ENCODE measurements at places on chromosomes 2 and 18.

- no peak for DNase-seq
These were observed 249.9 kb downstream of the PARD3B start for GRCh38 chr2:204795156-204795555.

DNA sequence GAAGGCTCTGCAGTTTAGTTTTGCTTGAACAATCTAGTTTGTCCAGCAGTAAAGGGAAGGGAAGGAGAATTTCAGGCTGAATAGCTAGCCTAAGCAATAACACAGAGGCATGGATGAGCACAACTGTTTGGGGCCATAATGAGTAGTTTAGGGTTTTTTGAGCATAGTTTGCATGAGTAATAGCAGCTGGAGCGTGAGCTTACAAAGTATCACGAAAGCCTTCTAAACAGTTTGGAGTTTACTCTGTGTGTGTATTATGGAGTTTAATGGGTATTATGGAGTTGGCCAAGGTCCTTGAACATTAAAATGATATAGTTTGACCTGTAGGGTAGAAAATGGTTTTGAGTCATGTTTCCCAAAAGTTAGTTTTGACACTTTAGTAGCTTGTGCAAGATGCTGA lies 782.3 kb downstream of the ERBB4 start:
- DNase-seq, result no peak

GRCh38 chr18:25141886-25142285 lies 210.1 kb downstream of the ZNF521 start:
- peak; percentile 70 for DNase-seq

DNA sequence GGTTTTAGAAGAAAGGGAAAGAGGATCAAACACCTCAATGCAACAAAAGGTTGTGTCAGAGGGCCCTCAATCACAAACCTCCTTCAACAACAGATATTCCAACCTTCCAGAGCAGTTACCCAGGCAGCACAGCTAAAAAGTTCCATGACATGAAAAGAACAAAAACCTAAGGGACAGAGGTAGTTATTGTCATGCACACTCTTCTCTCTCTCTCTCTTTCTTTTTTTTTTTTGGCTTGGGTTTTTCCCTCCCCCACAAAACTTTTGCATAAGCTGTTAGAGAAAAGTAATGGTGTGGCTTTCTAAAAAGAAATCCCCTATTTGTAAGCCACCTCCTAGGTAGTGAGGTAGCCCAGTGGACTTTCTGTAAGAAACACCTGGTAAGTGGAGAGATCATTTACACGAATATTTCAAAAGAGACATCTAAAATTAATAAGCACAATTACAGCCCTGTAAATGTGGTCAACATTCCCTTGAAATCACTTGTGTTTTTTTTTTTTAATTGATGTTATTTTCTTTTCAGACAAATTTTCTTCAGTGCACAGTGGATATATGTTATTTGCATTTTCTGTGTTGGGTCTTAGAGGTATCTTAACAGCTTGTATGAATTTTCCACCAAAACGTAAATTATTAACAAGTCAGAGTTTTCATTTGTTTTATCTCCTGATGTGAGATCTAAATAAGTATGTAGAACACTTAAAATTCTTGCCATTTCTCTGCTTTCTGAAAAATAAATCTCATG lies 48.4 kb downstream of the ZEB2 start:
- DNase-seq, result no peak

DNA sequence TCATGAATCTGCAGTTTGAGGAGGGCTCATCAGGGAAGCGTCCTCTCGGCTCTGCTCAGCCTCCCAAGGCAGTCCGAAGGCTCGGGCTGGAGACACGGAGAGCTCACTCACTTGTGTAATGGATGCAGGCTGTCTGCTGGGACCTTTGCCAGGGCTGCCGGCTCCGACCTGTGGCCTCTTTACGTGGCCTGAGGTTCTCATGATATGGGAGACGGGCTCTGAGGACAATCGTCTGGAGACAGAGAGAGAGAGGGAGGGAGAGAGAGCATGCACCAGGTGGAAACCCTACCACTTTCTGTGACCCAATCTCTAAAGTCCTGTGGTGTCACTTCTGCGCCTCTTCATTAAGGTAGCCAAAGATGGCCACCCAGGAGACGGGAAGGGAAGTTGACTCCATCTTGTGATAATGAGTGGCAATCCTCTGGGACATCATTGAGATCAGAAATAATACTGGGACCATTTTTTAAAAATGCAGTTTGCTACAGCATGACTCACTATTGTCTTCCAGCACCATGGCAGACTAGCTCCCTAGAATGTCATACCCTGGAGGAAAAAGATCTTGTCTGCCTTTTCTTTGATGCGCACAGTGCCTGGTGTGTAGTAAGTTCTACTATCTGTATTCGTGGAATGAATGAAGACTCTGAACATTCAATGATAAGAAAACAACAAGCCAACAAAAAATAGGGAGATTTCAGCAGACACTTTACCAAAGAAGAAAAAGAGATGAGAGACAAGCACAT lies 60.2 kb downstream of the CD8B2 start:
- DNase-seq, result no peak

- no peak for DNase-seq
These were observed 28.4 kb downstream of the ARHGEF4 start for GRCh38 chr2:130864830-130865800.

DNA sequence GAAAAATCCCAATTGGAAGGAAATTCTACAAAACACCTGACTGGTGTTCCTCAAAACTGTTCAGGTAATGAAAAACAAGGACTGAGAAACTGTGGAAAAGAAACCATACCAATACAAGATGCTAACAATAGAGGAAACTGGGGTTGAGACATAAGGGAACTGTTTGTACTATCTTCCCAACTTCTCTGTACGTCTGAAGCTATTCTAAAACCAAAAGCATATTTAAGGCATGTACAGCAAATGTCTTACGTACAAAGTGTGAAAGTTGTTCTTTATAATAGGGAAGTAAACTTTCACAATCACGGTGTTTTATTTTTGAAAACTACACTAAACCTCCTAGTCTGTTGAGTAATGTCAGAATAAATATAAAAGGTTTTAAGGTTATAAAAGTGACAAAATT lies 776.1 kb upstream of the RAB6C start:
- DNase-seq, result no peak

DNA sequence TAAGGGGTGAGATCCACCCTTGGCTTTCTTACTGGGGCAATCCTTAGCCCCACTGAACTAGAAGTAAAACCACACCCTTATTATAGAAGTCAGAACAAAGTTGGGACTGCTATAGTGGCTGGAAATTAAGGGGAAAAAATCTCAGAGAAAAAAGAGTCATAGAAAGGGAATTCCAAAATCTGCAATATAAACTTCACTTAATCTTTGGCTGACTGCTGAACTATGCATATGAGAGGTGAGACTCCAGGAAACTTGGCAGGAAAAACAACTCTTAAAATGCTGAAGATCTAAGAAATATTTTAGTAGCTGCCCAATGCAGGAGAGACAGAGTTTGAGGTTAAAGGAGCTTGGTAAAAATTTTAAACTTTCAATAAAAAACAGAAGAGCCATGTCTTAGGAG lies 201.8 kb upstream of the FN1 start:
- no peak for DNase-seq

GRCh38 chr18:21456428-21457178 lies 143.9 kb downstream of the ESCO1 start:
- DNase-seq, result no peak

- no peak for DNase-seq
These were observed 141.5 kb downstream of the CDC42EP3 start for GRCh38 chr2:37529830-37530415.

GRCh38 chr2:73418343-73418742 lies 32.7 kb downstream of the ALMS1 start:
- no peak for DNase-seq
